Adrenal gland (tissue), 19 donors: ENCODE measurements at places on chromosomes 5 and 9. TPM values are rescaled to one million over a fixed set of nuclear protein-coding genes. Genes with fewer than 3 reads are reported as not detected.

DNA sequence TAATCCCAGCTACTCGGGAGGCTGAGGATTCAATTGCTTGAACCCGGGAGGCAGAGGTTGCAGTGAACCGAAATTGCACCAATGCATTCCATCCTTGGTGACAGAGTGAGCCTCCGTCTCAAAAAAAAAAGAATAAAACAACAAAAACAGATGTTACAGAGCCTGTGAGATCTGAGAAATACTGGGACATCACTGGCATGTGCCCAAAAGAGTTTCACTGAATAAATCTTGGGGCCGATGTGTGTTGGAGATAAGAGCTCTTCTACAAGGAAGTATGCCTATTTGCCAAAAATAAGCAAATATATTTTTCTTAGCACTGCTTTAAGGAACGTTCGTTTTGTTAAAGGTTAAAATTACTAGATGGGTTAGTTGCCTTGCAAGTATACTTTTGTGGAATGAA, 55.1 kb downstream of the KIAA1958 start:
- peak; percentile 83 for DNase-seq

FAM151B gene
- 3.2 TPM for polyA plus RNA-seq

DNA sequence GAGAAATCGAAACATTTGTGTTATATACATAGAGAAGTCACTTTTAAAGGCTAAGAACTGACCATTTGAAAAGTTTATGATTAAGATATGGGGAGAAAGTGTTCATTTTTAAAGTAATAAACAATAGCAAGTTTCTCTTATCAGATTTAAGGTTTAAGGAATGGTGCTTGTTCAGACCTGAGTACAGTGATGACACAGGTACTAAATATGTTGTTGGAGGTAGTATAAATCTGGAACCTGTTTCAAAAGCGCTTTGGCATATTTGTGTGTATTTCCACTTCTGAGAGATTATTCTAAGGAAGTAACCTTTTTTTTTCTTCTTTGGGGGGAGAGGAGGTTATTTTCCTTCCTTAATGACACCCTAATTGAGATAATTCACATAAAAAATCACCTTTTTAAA, 18.4 kb downstream of the CDC42SE2 start:
- no peak for DNase-seq

GRCh38 chr5:60366489-60366888, 333.5 kb downstream of the DEPDC1B start:
- no peak for DNase-seq

ANGPTL2 gene
- polyA plus RNA-seq, result 10.3 TPM

DNA sequence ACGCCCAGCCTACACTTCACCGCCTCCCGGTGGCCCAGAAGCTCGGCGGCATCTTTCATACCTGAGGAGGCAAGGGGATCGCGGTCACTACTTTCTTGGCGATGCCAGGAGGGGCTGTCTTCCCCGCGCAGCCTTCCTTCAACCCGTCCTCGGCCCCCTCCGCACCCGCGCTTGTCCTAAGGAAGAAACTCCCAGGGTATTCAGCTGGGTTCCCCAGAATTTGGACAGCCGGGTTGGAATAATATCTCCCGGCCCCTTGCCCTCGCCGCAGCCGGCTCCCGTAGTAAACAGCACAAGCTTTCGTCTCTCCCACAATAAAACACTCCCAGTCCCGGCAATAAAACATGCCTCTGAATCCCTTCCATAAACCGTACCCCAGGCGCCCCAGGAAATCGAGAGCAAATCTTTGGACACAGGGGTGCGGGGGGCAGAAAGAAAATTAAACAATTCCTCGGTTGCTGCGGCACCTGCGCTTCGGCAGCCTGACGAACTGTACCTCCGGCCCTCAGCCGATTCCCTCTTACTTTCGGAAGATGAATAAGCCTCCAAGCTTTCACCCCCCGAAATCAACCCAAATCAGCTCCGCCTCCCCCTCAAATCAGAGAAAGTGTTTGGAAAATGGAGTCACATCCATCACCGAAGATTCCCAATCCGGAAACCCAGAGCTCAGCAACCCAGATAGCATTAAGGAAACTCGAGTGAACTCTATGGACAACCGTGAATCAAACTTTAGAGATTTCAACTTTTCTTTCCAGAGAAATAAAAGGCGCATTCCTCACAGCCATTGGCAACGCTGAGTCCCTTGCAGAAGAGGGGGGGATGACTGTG, 1.1 kb downstream of the OTP start:
- no peak for DNase-seq
